ENCODE measurements at places on chromosomes 3 and 15.
A peak's percentile ranks its signal among the peaks of the same experiment; 100 is the strongest.

GRCh38 chr3:131608296-131608695 lies 105.5 kb upstream of the MRPL3 start:
- DNase-seq = no peak

GRCh38 chr3:111319598-111319997 lies 222.4 kb upstream of the CD96 start:
- no peak for DNase-seq

- peak; percentile 85 for DNase-seq
Measured at GRCh38 chr3:132352556-132353143, 35.4 kb downstream of the ACP3 start.

DNA sequence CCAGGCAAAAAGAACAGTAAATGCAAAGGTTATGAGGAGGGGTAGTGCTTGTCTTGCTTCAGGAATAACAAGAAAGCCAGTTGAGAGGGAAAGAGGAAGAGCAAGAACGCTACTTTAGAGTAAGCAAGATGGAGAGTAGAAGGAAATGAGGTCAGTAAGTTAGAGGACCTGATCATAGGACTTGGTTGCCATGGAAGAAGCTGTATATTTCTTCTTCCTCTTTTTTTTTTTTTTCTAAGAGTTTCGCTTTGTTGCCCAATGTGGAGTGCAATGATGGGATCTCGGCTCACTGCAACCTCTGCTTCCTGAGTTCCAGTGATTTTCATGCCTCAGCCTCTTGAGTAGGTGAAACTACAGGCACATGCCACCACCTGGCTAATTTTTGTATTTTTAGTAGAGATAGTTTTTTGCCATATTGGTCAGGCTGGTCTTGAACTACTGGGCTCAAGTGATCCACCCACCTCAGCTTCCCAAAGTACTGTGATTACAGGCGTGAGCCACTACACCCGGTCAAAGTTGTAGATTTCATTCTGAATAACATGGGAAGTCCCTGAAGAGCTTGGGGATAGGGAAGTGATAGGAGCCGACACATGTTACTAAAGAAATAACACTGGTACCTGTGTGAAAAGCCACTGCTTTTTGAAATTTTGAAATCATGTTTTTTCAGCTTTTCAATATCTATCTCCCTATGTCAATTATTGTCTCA lies 527.9 kb upstream of the NAALADL2 start:
- DNase-seq = no peak

DNA sequence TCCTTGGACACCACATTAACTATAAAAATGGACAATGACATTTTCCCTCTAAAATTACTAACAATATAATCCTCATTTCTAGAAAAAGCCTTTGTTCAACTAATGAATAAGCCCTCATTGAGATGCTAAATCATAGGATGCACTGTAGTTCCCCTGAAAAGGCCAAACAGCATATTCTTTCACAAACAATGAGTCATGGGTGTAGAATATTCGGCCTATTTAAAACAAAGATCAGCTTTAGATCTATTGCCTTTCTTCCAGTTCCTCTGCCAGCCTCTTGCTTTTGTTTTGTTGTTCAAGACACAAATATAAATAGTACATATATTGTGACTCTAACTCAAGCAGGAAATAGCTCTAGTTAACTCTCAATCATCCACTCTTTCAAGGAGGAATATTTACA lies 82.5 kb downstream of the ADAM10 start:
- no peak for DNase-seq

DNA sequence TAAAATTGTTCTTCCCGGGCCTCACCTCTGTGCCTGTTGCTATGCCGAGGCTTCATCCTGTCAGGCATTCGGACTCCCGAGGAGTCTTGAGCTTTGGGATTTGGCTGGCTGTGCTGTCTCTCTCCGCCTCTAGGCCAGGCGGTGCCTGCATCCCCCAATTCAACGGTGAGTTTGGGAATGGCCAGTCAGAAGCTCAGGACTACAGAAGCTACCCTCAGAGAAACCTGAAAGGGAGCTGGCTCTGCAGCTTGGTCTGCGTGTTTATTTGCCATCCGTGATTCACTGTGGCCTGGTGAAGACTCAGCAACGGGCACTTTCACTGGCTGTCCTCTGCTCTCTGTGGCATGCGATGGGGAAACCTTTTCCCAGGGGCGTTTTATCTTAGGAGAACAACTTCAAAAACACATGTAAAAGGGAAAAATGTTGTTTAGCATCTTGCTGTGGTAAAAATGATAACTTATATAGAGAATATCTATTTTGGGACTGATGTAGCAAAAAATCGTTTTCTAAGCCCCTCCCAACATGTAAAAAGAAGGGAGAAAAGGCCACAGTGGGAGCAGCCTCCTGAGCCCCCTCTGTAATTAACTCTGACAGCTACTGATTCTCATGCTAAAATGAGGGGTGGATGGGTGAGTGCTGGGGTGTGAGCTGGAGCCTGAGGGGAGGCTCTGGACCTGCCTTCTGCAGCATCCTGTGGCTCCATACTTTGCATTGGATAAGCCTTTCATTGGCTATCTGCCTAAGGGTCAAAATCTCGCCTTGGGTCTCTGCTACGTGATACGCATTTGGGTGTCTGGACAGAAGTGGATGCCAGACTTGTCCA lies 103.4 kb upstream of the KLHL25 start:
- no peak for DNase-seq

DNA sequence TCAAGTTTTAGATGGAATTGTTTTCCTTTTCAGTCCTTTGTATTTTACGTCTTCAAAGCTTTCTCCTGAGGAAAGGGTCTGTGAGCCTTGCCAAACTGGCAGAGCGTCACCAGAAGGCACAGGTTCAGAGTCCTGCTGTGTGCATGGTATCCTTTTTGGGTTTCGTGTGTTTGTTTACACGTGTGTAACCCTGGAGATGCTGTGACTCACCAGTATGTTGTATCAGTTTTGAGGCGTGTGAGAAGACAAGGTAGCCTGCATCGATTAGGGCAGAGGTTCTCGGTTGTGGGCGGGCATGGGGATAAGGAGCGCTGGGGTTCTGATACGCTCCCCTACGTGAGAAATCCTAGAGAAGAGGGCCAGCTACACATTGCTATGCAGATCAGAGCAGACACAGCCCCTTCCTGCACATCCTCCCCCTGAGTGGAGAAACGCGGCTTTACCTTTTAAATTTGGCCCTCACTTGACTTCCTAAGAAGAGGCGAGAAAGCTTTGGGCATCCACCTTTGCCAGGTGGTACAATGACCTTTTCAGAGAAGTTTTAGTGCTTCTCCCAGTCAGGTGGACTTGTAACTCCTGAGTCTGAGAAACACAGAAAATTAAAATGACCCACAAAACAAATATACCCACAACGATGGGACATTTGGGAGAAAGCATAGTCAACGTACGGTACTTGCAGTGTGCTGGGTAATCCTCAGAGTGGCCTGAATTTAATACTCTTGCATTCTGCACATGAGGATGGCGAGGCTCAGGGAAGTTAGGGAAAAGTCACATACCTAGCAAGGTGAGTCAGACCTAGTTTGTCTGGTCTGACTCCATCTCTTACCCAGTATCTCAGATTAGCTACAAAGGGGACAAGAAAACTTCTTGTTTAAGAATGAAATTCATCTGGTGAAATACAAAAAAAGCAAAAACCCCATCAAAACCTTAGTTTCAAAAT lies 38.1 kb downstream of the TRAK1 start:
- no peak for DNase-seq

- no peak for DNase-seq
Measured at GRCh38 chr3:53680028-53680427, 166.2 kb downstream of the CHDH start.

DNA sequence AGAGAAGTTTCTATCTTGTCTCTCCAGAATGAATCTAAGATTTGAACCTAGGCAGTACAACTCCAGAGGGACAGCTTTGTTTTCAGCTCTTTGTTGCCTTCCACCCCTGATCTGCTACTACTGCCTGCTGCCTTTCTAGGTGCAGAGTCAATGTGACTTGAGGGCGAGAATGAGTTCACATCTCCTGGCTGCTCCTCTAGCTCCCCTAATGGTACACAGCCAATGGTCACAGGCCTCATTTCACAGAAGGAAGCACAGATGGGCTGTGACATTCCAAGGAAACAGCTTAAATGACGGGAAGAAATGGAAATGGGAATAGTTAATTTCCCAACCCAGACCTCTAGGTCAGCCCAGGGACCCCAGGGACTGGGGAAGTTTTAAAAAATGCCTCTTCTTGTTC lies 32.4 kb downstream of the FAM43A start:
- no peak for DNase-seq

DNA sequence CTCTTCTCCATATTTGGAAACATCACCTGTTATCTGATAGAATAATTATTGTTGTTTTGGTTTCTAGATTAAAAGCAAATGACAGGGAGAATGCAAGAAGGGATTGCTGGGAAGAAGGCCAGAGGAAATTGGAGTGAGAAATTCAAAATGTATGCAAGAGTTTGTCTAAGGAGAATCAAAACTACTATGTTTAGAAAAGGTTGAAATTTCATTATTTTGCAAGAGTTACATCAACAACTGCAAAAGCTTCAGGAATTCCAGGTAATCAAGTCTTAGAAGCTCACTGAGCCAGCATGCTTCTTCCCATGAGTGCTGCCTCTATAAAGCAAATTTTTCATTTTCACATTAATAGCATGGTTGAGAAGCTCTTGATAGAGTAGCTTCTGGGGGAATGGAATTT lies 177.2 kb upstream of the GBE1 start:
- DNase-seq = no peak

GRCh38 chr15:49876401-49877038 lies 242.5 kb downstream of the ATP8B4 start:
- no peak for DNase-seq

- DNase-seq = no peak
Measured at GRCh38 chr15:32901192-32901591, 183.4 kb downstream of the GREM1 start.

DNA sequence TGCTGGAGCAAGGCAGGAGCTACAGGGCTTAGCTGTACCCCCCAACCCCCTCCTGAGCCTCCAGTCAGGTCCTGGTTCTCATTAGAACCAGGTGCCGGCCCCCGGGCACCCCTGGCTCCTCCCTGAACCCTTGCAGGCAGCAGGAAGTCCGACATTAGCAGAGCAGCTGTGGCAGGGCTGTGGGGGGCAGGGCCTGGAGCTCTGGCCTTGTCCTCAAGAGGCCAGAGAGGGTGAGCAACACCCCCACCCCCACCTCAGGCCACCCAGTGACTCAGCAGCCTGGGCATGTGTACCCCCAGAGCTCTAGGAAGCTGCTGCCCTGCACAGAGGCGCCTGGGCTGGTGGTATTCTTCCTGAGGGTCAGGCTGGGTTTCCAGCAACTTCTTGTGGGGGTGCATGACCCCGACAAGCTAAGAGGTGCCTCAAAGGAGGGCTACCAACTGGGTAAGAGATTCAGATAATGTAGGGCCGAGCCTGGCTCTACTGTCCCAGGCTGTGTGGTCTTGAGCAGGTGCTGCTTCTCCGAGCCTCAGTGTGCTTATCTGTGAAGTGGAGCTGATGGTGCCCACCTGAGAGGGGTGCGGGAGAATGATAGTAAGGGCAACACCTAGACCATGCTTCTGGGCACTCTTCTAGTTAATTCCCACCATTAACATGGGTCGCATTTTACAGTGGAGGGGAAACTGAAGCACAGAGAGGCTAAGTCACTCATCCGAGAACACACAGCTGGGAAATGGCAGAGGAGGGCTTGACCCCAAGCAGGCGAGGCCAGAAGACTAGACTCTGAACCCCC lies 16.0 kb downstream of the H1-8 start:
- no peak for DNase-seq

- DNase-seq = peak; percentile 66
Measured at GRCh38 chr15:45402955-45403877, 24.9 kb upstream of the GATM start.

GRCh38 chr15:86336051-86336788 lies 256.5 kb downstream of the AGBL1 start:
- DNase-seq = no peak
